Activated CD4-positive, alpha-beta T cell treated with anti-CD3 and anti-CD28 coated beads, Interleukin-2, Interleukin-4, amounts not matched to agents 100 ng/mL and 50 ng/mL, durations not matched to agents 16 hours and 8 hours (primary cell): ENCODE measurements at places on chromosomes 2 and 18.
A peak's percentile ranks its signal among the peaks of the same experiment; 100 is the strongest.

DNA sequence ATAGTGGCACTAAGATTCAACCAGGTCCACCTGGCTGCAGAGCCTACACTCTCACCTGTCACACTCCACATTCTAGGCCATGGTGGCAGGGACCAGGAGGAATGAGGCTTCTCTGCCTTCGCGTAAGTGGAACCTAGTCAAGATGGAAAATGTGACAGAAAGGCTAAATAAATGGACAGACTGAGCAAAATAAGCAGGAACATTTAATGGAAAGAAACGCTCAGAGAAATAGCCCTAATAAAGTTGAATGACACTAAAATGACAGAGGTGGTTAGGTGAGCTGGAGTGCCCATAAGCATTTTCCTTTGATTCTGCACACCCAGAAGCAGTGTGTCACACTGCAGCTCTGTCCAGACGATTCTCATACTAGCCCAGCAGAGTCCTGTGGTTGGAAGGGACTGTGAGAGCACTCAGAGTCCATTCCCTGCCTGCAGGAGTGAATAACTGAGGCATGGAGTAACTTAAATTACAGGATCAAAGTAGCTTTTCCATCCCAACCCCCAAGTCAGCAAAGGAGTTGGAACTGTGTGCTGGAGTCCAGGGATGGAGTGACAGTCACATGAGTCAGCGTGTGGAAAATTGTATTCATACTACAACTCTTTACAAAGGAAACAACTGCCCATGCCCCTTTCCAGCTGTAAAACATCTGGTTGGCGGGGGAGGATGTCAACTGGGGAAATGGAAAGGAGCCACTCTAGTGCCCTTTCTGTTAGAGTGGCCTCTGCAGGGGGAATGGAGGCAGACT lies 105.4 kb upstream of the LGALSL start:
- no peak for DNase-seq

DNA sequence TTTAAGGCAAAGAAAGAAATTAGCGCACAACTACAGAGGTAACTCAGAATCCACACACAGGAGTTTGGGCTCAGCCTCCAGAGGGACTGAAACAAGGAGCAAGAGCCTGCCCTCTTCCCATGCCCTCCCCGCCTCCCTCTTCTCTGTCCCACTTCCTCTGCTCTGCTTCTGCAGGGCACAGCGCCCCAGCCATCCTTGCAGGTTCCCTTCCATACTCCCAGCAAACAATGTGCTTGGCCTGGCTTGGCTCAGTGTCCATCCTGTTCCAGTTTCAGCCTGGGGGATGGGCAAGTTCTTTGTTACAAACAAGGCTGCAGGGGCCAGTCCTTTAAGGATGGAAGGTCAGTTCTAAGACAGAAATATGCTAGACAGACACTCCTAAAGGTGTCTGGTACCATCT lies 133.5 kb downstream of the CDH20 start:
- no peak for DNase-seq

DNA sequence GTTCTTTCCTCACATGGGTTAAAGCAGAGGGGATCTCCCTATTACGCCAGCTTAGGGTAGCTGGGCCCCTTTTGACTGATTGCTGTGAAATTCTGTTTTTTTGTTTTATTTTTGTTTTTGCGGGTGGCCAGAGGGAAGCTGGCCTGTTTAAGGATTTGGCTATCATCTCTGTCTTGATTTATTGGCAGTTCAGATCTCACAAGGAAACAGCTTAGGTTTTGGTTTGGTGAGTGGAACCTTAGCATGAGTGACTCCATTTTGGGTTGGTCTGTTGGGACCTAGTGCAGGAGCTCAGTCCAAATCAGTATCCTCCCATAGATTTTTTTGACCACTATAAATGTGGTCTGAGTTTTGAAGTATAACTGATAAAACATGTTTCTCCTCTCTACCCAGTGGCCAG lies 25.6 kb upstream of the NTSR2 start:
- no peak for DNase-seq

GRCh38 chr2:143422681-143423080 lies 293.5 kb downstream of the ARHGAP15 start:
- DNase-seq, result peak; percentile 19

GRCh38 chr18:37207343-37207742 lies 358.3 kb downstream of the CELF4 start:
- DNase-seq, result no peak

- DNase-seq, result no peak
Measured at GRCh38 chr2:159114835-159115234, 146.4 kb downstream of the TANC1 start.

DNA sequence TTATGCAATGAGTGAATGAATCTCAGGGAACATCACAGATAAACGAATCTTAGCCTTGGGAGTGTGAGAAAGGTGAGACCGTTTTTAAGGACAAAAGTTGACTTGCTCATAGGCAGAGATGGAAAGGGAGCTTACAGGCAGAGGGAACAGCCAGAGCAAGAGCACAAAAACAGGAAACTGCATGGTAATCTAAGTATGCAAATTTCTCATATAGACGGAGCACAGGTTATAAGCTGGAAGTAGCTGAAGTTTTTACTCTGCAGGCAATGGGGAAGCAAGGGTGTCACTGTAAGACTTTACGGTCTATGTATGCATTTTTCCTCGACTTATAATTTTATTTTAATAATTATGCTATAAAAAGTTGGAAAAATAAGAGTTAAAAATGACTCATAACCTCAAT lies 44.8 kb upstream of the STRN start:
- no peak for DNase-seq

DNA sequence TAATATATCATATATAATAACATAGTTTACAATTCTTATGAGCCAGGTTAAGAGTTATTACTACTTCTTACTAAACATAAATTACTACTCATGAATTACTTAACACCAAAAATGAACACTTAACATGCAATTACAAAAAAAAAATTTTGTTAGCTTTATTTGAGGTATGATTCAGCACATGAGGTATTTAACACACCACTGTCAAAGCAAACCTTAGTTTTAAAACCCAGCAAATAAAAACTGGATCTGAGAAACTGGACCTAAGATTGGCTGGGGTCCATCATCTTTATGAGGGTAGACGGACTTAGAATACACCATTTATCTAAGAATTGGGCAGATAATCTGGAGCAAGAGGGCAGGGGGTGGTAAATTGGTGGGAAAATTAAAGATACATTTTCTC lies 81.8 kb upstream of the CREB1 start:
- no peak for DNase-seq

DNA sequence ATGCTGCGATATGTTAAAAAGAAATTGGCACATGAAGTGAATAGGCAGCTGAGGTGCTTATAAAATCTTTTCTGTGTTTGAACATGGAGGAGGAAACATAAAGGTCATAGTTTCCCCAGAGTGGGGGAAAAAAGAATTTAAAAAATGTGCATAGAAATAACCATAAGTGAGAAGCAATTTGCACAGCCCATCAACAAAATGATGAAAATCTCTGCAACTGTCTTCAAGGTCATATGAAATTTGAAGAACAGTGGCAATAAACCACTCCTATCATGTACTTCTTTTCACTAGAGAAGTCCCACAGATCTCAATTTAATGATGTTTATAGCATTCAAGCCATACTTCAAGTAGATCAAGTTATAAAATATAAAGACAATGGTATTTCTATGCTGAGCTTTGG lies 46.7 kb upstream of the ZNF804A start:
- DNase-seq, result no peak

- DNase-seq, result no peak
Measured at GRCh38 chr2:226304308-226304707, 495.3 kb downstream of the IRS1 start.

GRCh38 chr2:150586858-150587257 lies 99.4 kb upstream of the RND3 start:
- no peak for DNase-seq

DNA sequence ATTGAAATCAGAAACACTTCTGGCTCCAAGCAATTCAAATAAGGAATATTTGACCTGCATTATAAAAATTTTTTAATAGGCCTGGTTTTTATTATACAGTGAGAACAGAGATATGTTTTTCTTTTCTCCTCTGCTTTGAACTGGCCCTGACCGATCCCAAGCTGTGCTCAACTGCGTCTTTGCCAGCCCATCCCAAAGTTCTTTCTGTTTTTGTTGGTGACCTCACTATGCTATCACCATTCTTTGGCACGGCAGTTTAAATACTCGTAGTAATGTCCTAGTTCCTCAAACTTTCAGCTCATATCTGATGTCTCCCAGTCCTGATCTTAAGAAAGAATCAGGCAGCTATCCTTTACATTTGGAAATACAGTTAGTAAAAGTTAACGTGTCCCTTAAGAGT lies 42.3 kb upstream of the NETO1 start:
- DNase-seq, result no peak

DNA sequence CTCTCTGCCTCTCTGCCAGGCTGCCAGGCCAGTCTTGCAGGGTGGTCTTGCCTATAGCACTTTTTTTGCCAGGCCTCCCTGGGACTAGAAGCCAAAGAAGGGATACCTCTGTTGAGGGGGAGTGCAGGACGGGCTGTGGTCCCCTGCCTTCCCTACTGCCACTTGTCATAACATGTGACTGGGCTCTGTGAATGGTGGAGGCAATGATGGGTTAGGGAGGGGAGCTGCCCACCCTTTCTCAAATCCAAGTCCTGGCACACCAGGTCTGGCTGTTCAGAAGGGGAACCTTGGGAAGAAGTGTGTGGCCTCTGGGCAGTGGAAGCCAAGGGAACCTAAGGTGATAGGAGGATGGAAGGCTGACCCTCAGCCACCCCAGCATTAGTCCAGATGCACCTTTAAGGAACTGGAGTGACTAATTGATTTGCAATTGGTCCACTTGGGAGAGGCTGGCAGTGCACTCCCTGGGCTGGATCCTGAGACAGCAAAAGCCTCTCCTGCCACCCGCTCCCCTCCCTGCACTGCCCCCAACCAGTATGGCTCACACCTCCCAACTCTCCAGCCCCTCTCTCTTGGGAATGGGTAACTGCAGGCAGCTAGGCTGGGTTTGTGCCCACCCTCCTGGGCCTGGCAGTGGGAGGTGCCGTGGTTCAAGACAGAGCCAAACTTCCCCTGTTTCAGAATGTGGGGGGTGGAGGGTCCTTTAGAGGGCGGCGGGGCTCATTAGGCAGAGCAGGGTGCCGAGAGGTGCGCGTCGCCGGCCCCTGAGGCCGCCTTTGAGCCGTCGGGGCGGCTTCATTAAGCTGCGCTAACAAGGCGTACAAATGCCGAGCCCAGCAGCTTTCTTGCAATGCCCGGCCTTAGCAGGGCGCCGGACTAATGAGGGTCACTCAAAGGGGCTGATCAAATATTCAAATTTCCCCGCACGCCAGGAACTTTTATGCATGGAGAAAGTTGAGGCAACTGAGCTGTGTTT lies 4.5 kb upstream of the SIX3 start:
- DNase-seq, result no peak

DNA sequence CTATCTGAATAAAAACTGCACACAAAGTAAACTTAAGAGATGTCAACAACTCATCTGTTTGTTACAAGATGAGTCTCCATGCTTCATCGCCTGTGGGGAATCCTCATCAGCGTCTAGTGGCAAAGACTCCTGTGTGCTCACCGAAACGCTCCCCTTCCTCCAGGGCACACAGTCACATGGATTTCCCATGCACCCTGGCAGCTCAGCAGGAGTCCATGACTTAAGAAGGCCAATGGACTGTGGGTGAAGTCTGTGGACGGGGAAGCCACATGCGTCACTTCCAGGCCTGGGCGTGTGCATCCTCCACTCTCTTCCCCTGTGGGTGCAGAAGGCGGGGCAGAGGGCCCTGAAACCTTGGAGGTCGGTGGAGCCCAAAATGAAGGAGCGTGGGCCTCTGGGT lies 41.1 kb downstream of the ID2 start:
- DNase-seq, result no peak

- DNase-seq, result no peak
Measured at GRCh38 chr2:160989778-160990177, 170.4 kb upstream of the TANK start.

- DNase-seq, result no peak
Measured at GRCh38 chr2:161165811-161166210, 5.6 kb downstream of the TANK start.

- no peak for DNase-seq
Measured at GRCh38 chr2:223834431-223834830, 3.0 kb downstream of the AP1S3 start.
